ENCODE measurements at places on chromosomes 3 and 15. TPM values are rescaled to one million over a fixed set of nuclear protein-coding genes. Genes with fewer than 3 reads are reported as not detected.

DRD3 gene
- not detected for total RNA-seq

PLSCR5 gene
- total RNA-seq, result not detected

ADAMTS17 gene
- total RNA-seq, result 2.4 TPM

PLA2G4F gene
- not detected for total RNA-seq

SEMA5B gene
- total RNA-seq, result not detected

GRCh38 chr3:38532529-38532928 is 36.4 kb downstream of the EXOG start:
- DNase-seq, result no peak

DNA sequence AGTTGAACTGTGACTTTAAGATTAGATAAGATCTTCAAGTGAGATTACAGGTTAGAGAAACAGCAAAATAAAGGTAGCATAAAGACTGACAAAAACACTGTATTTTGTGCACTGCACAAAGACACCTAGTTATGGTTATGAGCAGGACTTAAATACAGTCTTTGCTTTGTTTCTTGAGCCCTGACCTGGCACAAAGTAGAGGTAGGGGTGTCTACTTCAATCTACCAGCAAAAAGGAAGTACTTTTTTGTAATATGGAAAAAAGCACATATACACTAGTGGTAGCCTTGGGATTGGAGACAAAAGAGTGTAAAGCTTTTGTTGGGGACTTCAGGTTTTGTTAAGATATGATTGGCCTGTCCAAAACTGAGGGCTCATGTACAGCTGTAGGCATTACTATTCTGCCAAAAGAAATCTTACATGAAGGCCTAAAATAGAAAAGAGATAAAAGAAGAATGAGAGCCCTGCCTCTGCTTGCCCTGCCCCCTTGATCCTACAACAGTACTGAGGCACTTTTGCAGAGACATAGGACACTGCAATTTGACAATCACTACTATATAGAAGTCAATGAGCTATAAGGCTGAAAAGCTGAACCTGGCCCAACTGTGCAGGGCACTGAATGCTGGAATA is 194.3 kb downstream of the CBLB start:
- DNase-seq, result no peak

GRCh38 chr15:85458764-85459163 is 78.4 kb downstream of the AKAP13 start:
- no peak for DNase-seq

DNA sequence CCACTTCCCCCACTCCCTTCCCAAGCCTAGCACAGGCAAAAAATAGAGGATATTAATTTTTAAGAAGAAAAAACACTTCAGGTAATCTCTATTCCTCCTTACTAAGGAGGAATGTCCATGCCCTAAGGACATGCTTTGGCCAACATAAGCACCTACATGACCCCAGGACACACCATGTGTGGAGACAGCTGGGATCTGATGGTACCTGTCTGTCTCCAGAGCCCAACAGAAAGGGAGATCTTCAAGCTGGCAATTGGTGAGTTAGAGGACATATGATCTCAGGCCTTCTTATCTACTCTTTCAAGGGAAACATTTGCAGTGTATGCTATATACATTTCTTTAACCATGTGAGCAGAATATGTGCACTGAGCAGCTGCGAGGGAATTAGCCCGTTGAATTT is 7.0 kb downstream of the TM4SF4 start:
- DNase-seq, result no peak

- DNase-seq, result no peak
Measured at GRCh38 chr15:38826880-38827279, 262.3 kb upstream of the RASGRP1 start.

Data from SK-MEL-5 (cell line).